ENCODE measurements at places on chromosomes 3 and 15.

DNA sequence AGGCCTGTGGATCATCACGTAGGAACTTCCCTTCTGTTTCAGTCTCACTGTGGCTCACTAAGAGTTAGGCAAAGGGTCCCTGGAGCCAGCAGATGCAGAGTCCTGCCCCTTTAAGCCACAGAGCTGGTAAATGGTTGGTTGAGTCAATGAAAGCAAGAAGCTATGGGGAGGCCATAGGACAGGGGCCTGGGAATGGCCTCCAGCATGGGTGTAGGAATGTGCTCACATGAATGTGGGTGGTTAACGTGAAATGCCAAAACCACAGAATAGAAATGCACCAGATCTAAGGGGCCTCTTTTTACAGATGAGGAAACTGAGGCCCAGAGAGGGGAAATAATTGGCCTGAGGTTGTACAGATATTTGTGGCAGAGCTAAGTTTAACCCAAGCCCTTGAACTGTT is 150.3 kb downstream of the TLE3 start:
- DNase-seq: no peak

DNA sequence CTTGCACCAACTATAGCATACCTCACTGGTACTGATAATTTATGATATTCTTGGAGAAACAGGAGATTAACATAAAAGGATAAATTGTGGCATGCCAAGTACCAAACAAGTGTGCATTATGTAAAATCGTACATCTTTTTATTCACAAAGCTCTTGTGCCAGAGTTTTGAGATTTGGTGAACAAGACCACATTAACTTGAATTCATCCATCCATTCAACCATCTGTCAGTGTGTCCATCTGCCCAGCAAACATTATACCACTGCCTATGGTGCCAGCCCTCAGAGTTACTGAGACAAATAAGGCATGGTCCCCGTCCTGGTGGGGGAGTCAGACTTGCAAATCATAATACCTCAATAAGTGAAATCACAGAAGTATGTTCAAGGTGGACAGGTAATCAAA is 17.0 kb upstream of the NEO1 start:
- DNase-seq: no peak

DNA sequence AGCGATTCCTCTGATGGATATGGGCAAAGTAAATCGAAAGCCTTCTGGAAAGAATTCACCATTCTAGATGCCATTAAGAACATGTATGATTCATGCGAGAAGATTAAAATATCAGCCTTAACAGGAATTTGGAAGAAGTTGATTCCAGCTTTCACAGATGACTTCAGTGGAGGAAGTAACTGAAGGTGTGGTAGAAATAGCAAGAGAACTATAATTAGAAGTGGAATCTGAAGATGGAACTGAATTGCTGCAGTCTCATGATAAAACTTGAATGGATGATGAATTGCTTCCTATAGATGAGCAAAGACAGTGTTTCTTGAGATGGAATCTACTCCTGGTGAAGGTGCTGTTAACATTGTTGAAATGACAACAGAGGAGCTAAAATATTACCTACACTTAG is 30.1 kb upstream of the TBC1D23 start:
- no peak for DNase-seq

- DNase-seq: no peak
These were observed 13.6 kb upstream of the HRH1 start for GRCh38 chr3:11140713-11141104.

- no peak for DNase-seq
These were observed 27.7 kb upstream of the PLXNA1 start for GRCh38 chr3:126955004-126955790.

- DNase-seq: no peak
These were observed 364.4 kb downstream of the PTPRG start for GRCh38 chr3:61925721-61926120.
